ENCODE measurements at places on chromosomes 7 and 10.
A peak's percentile ranks its signal among the peaks of the same experiment; 100 is the strongest.

DNA sequence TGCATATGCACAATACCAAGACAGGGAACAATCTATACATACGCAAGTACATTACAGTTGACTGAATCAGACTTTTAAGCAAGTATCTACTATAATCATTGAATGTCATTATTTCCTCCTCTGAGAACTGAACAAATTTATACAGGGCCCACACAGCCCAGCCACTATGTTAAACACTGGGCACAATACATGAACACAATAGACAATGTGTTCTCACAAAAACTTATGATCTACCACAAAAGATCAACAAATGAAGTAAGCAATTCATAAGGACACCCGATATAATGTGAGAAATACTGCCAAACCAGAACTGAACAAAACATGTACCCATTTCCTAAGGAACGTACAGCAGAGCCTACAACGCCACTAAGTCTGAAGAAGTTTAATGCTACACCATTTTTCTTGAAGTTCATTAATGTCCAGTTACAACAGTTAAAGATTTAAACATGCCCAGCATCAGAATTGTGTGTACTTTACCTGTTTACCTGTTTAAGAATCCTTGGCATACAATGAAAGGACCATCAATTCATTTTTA, 31.5 kb downstream of the SHTN1 start:
- DNase-seq: no peak

GRCh38 chr10:23204773-23205172, 12.7 kb downstream of the PTF1A start:
- DNase-seq: no peak

DNA sequence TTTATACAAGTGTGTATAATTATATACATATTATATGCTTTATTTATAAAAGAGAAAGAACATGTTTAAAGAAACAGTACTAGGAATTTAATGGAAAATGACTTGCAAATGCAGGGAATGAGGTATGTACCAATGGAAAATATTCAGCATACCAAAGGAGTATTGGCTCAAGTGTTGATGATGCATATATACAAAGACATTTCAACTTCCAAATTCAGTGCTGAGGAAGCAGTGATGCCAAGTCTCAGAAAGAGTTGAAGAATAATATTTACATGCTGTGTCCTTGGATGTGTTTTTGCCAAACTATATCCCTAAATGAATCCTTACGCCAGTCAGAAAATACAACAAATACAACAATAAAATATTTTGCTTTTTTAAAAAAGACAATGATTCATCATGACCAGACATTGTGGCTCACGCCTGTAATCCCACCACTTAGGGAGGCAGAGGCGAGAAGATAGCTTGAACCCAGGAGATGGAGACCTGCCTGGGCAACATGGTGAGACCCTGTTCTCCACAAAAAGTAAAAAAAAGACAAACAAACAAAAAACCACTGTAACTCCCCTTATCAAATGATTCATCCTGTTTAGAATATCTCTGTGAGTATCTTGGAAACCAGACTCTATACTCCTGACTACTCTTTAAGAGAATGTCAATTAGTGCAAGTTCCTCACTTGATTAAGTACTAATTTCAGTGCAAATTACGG, 157.2 kb downstream of the CHRM2 start:
- no peak for DNase-seq

GRCh38 chr7:45679516-45679915, 105.3 kb downstream of the ADCY1 start:
- DNase-seq: no peak

GRCh38 chr10:110513949-110514348, 16.2 kb downstream of the DUSP5 start:
- no peak for DNase-seq

- DNase-seq: peak; percentile 90
Measured at GRCh38 chr10:68271196-68271882, 39.4 kb upstream of the ATOH7 start.

DNA sequence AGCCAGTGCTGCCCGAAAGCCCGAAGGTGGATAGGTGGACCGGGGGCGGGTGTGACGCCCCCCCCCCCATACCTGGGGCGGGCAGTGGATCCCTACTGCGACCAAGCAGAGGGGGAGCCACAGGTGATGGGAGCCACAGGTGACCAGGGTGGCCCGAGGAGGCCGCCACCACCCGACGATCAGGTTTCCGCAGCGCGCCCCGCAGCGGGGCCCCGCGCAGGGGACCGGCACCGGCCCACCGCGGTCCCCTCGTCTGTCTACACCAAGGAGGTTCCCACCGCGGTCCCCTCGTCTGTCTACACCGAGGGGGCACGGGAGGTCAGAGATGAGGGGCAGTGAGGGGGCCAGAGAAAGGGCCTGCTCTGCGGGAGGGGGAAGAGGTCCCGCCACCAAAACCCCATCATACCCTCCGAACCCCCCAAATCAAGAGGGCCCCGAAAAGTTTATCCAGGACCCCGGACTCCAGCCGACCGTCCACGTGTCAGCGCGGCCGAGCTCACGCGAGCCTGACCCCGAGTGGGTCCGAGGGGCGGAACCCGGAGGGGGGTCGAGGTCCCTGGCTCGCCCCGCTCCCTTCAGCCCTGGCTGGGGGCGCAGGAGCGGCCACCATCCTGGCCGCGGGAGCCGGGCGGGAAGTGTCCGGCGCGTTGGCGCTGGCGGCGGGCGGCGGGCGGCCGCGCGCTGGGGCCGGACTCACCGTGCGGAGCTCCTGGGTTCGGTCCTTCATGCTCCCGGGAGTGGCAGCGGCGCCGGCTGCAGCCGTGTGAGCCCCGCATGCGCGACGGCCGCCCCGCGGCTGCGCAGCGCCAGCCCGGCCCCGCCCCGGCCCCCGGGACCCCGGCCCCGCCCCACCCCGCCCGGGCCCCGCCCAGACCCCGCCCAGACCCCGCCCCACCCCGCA, at the start of gene STX1A:
Gene STX1A, minus strand, starts transcription at position 765 of the 901 bp plus-strand sequence. Its CDS starts 38 bp downstream, at position 727.
- peak; percentile 60 for DNase-seq

DNA sequence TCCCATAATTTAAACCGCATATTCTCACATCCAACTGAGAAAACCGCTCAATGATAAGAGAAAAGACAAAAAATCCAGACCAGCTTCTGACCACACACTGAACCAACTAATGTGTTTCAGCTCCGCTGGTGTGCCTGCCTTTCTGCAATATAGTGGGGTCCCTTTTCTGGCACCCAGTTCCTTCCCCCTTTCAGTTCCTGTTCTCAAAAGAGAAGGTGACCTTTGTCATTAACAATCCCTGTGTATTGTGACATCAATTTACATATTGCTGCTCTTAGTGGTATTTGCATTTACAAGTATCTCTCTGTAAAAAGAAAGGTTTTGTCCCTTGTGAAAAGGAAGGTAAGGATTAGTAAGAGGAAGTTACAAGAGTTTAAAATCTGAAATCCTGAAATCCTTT, 1.4 kb downstream of the PPP1R17 start:
- DNase-seq: no peak

DNA sequence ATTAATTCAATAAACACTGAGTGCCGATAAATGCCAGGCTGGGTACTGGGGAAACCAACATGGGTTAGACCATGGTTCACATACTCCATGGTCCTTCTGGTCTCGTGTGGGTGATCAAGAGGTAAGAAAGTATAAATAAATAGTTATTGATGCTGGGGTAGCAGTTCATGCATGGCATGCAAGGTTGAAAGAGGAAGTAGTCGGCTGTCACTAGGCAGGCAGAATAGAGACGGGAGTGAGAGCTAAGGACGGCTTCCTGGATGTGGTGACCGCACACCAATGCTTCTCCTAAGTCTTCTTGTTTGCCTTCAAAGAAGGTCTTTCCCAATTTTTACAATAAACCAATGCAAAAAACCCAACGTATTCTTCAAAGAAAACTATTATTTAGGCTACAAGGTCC, 208.6 kb downstream of the ADAM12 start:
- no peak for DNase-seq

DNA sequence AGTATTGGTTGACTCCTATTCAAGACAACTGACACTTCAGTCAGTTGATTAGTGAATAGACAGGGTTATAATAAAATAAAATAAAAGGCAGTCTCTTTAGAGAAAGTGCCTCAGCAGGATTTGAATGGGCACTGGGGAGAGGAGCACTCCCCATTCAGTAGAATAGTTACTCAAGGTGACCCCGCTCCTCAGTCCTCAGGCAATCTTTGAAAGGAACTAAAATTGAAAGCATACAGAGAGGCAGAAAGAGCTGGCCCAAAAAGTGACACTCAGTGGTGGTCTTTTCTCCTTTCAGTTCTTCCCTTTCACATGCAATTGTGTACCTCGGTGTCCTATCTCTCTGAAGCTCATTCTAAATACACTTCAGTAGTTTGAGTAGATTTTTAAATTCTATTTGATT, 47.4 kb upstream of the MACC1 start:
- DNase-seq: no peak

- no peak for DNase-seq
Measured at GRCh38 chr7:25075459-25075858, 49.6 kb downstream of the CYCS start.

DNA sequence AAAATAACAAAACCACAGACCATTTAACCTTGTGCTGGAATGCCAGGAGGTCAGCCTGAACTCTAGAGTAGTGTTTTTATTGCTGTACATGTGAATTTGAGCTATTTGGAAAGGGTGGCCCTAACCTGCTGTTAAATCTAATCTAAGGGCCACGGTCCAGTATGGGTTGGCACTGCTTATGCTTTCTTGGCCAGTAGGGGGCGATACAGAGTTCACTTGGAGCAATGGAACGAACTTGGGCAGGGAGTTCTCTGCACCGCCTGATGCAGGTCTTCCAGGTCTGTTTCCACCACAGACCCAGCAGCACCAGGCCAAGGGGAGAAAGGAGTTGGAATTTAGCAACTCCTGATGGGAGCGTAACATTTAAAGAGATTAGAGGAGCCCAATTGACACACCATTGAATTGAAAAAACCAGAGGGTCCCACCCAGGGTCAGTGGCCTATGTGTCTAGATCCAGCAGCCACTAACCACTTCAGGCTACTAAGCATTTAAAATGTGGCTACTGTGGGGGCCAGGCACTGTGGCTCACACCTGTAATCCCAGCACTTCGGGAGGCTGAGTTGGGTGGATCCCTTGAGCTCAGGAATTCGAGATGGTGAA, 75.7 kb upstream of the EFCAB10 start:
- DNase-seq: peak; percentile 46

GRCh38 chr10:104391969-104392296, 38.3 kb downstream of the CFAP58 start:
- no peak for DNase-seq

DNA sequence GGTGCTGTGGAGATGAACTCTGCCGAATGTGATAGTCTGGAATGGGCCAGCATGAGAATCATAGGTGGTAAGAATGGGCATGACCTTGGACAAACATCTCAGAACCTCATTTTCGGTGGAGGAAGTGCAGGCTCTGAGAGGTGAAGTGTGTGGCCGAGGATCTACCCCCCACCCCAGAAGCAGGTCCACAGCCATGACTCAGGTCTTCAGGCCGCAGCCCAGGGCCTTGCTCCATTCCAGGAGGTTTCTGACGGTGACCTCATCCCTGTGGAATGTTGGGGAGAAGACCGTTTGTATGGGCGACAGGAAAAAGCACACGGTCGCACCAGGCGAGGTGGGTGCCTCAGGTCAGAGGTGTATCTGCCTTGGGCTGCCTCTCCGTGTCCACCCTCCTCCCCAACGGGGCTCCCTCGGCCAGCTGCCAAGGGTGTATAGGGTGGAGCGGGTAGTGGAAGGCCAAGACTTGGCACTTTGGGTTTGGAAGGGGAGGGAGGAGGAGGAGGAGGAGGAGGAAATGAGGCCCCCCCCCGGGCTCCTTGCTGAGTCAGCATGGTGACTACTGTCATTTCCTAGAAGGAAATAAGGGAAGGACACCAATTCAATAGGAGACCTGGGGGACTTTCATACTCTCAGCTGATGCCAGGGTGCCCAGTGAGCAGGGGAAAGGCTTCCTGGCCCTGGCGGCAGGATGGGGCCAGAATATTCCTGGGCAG, 168.0 kb upstream of the RHEB start:
- DNase-seq: no peak

DNA sequence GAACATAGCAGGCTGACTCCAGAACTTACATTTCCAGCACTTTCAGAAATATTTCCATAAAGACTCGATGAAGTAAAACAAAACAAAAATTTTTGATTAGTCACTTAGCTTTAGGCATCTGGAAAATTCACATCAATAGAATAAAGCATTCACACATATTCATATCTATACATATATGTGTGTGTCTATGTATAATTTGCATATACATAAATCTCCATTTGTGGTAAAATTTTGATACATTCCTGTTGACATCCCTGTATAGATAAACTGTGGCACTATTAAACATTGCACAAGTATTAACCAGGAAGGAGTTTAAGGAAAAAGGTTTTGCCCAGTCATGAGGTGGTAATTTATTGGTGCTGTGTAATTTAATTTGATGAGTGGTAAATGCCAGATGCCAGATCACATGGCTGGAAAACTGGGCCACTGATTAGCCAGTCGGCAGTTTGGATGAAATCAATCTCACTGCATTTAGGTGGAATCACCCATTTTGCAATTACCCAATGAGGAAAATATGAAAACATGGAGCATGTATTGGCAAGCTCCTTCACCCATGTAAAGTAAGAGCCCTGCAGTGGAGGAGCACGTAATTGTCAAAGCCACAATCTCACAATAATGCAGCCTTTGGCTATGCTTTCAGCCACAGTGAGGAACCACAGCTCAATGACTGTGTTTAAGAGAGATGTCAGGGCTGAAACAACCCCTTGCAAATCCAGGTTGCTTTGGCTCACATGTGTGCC, 294.6 kb downstream of the RNLS start:
- DNase-seq: peak; percentile 6

- no peak for DNase-seq
Measured at GRCh38 chr10:13758312-13758711, 171.5 kb downstream of the PRPF18 start.

GRCh38 chr7:140010194-140010895, 52.4 kb downstream of the PARP12 start:
- peak; percentile 70 for DNase-seq

DNA sequence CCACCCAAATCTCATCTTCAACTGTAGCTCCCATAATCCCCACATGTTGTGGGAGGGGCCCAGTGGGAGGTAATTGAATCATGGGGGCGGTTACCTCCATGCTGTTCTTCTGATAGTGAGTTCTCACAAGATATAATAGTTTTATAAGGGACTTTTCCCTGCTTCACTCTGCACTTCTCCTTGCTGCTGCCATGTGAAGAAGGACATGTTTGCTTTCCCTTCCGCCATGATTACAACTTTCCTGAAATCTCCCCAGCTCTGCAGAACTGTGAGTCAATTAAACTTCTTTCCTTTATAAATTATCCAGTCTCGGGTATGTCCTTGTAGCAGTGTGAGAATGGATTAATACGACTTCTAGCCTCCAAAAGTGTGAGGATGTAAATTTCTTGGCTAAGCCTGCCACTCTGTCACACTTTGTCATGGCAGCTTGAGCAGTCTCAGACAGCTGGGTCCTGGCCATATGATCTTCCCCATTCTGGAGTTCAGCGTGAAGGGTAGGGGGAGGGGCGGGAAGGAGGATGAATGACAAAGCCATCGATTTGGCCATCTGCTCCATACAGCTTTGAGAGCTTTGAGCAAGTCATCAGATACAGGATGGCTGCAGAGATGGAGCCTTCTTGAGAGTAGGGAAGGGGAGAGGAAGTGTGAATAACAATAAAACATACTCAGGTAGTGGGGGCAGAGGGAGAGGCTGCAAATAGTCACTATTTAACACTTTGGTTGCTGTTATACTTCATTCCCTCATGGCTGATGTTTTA, 19.1 kb upstream of the INPP5F start:
- peak; percentile 87 for DNase-seq
